DMS153 (cell line): ENCODE measurements at places on chromosomes 3 and 15.

DNA sequence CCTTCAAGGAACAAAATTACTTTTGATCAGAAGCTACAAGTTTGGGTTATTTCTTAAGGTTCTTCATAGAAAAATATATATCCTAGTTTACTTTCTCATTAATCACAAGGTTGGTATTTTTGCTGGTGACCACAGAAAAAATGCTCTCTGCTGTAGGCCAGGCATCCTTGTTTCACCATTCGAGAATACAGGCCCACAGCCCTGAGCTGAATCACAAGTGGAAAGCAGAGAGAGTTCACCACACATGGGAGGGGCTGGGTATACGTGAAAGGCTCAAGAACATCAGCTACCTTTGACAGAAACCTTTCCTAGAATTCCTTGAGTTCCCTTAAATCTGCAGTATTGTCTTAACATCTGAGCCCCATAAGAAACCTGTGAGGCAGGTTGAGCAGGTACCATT lies 23.2 kb downstream of the CPEB1 start:
- no peak for DNase-seq

DNA sequence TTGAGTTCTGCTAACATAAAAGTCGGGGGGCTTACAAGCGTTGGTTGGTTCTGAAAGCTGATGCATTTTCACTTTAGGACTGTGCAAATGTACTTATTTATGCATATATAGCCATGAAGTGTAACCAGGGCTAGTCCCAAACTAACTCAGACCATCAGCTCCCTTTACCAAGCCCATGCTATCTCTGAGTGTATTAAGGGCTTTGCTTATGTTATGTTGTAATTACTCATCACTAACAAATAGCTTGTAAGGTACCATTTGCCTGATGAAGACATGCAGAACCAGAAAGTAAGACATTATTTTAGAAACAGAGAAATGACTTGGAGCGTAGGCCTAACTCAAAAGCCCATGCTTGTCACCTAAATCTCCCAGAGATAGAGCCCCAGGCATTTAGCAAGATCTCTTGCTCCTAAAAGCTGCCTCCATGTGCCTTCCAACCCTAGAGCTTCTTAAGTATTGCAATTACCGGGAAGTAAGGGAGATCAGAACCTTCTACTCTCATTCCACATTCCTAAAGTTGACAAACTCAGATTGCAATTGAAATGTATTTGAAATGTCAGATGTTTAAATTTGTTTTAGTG lies 362.9 kb upstream of the RBMS3 start:
- no peak for DNase-seq

DNA sequence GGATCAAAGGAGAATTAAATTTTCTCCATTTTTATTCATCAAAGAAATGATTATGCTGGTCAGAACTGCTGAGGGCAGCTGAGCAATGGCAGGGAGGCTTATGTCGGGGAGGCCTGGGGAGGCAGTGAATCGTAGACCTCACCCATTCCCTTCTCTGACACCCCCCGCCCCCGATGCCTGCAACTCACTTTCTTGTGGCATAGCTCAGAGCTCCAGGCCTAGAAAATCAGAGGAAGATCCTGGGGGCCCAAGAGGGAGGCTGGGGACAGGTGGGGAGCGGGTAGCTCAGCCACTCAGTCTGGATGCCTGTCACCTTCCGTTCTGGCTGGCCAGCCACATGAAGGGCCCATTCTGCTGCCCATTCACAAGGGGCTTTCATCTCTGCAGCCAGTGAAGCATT lies 1.1 kb upstream of the DNAH1 start:
- DNase-seq: no peak

DNA sequence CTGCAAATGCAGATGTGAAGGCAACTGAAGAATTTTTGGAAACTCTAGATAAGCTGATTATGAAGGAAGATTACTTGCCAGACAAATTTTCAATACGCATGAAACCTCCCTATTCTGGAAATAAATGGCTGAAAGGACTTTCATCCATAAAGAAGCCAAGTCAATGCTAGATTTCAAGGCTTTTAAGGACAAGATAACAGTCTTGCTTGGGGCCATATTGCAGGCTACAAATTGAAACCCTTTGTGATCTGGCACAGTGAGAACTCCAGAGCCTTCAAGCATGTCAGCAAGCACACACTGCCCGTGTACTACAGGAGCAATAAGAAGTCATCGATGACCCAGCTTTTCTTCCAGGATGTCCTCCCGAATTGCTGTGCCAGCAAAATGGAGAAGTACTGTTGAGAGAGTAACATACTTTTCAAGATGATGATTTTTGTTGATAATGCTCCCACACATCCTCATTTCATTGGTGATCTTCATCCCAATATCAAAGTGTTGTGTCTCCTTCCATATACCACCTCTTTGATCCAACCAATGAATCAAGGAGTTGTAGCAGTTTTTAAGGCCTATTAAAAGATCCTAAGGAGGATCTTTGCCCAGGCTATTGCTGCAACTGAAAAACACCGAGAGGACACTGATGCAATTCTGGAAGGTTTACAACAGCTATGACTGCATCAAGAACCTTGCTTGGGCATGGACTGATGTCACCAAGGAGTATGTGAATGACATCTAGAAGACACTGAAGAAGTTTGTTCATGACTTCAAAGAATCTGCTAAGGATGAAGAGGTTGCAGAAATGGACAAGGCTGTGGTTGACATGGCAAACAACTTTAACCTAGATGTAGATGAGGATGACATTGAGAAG lies 20.3 kb downstream of the CALML4 start:
- DNase-seq: no peak

GRCh38 chr3:8413337-8413926 lies 88.2 kb upstream of the LMCD1 start:
- DNase-seq: no peak

DNA sequence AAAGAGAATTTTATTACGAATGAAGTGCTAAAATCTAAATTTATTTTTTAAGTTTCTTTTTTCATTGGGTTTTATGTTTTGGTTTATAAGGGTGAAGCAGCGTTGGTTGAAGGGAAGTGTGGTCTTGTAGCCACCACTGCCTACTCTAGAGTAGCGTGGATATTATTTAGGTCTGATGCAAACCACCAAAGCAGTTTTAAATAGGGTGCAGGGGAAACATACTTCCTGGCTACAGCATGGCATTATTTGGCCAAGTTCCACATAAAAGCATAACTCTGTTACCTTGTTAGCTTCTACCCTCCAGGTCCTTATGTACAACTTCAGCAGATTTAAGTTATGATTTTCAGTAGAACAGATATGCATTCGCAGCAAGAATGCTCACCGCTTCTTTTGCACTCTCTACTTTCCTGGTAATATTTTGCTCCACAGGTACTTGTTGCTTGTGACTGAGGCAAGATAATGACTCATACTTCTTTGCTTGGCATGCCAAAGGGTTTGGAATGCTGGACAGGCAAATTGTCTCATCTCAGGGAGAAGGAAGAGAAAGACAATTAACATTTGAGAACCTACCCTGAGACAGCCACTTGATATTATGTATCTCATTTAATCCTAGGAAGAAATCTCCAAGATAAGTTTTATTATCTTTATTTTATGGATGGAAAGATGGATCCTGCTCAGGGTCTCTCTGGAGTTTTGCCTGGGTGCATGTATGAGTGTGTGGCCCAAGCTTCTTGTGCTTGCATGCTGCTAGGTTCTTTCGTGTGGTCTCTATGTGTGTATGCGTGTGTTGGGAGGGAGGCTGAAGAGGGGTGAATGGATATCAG lies 5.4 kb downstream of the TGFBR2 start:
- DNase-seq: no peak

DNA sequence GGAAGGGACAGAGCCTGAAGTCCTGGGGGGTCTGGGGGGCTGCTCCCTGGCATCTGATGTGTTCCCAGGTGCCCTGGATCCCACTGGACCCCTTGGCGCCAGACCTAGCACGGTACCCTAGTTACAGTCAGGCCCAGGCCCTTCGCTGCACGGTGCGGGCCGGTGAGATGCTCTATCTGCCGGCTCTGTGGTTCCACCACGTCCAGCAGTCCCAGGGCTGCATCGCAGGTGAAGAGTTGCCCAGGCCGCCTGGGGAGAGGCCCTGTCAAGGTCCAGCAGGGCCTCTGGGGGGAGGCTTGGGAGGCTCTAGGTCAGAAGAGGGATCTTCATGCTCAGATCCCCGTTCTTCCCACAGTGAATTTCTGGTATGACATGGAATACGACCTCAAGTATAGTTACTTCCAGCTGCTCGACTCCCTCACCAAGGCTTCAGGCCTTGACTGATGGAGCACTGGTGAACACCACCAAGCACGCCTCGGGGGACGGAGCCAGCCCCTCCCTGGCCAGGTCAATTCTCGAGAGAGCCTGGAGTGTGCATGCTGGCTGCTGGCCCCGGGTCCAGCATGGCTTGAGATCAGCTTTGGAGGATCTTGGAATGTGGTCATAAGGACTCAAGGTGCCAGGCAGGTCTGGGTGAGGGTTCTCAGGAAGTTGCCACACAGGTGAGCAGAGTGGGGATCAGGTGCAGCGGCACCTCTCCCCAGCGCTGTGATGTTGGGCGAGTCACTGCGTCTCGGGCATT lies 1.8 kb upstream of the PLA2G4B start:
- DNase-seq: no peak

GRCh38 chr15:69009341-69009740 lies 5.2 kb upstream of the NOX5 start:
- no peak for DNase-seq

- DNase-seq: no peak
Observed at GRCh38 chr15:58124585-58124984, 13.6 kb upstream of the AQP9 start.

DNA sequence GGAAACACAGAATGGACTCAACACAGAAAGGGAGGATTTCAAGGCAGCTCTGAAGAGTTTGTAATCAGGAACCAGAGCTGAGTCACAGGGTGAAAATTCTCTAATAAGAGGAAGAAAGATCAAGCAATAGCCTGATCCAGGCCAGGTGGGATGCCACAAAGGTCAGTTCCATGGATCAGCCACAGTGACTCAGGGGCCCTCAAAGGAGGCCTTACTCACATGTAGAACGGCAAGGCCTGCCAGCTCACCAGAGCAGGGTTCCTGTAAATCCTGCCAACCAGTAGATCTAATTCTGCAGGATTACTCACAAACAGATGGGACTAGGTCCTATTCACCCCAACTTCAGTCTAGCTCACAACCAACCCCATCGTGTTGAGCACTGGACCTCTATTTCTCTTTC lies 78.3 kb upstream of the PPP2R3A start:
- DNase-seq: no peak

DNA sequence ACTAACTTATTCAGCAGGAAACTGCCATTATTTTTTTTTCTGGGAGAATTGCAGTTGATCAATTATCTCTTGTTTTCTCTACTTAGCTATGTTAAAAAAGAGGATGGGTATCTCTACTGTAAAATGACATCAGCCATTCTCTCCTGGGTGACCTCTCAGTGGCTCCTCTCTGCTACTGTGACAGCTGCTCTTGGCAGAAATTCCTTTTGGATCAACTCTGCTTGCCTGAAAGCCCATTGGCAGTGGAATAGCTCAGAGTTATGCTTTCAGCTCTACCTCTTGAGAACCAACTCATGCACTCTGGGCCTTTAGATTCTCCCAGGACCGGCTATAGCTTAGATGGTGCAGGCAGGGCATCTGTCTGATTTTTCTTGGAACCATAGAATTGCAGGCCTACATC lies 99.9 kb upstream of the GAP43 start:
- no peak for DNase-seq

DNA sequence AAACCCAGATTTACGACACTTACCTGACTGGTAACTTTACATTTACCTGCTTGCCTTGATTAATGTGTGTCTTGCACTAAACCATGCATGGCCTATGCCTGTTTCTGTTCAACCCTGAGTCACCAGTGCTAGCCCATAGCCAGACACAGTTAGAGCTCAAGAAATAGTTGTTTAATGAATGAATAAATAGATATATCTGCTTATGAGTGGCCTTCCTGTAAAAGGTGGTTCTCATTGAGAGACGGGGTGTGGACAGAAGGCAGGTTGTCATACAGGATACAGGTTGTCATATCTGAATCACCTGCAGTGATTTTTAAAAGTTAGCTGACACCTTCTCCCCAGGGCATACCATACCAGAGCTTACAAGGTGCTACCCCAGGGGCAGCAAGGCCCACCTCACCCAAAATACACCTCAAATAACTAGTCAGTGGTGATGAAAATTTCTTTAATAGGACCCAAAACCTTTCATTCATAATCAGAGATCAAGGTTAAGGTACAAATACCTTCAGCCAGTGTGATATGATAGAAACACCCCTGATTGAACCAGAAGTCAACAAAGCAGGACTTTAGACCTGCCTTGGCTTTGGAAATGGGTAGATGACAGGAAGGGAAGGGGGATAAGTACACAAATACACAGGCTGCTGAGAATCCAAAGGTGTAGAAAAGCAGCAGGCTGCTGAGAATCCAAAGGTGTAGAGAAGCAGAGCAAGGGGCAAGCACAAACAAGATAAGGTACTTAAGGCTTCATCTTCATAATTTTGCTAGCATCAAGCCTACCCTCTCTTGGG lies 45.4 kb upstream of the TSC22D2 start:
- no peak for DNase-seq

GRCh38 chr3:59116233-59116537 lies 66.4 kb upstream of the CFAP20DC start:
- DNase-seq: no peak

GRCh38 chr3:177208223-177208622 lies 10.9 kb upstream of the TBL1XR1 start:
- no peak for DNase-seq

GRCh38 chr3:154060238-154061000 lies 60.8 kb upstream of the ARHGEF26 start:
- DNase-seq: no peak

- no peak for DNase-seq
Observed at GRCh38 chr15:93703092-93703739, 528.1 kb upstream of the MCTP2 start.

GRCh38 chr3:193983846-193984818 lies 151.8 kb upstream of the HES1 start:
- DNase-seq: no peak

DNA sequence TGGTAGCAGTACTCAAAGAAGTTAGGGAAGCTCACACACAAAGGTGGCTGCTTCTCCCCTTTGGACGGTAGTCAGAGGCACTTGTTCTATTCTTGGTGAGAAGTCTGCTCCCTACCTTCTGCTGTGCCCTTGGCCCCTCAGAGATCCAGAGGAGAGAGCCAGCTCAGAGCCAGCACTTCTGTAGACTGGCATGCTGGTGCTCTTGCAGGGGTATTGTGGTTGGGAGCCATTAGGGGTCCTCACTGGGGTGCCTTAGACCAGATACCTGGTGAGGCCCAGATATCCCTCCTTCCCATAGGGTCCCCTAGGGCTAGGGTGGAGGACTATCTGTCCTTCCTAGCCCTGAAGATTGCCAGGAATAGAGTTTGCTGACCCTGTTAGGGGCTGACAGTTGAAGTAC lies 140.6 kb downstream of the EEFSEC start:
- DNase-seq: no peak

GRCh38 chr15:70753101-70753829 lies 10.1 kb downstream of the UACA start:
- DNase-seq: no peak

- no peak for DNase-seq
Observed at GRCh38 chr15:31106495-31107300, 5.2 kb upstream of the TRPM1 start.

DNA sequence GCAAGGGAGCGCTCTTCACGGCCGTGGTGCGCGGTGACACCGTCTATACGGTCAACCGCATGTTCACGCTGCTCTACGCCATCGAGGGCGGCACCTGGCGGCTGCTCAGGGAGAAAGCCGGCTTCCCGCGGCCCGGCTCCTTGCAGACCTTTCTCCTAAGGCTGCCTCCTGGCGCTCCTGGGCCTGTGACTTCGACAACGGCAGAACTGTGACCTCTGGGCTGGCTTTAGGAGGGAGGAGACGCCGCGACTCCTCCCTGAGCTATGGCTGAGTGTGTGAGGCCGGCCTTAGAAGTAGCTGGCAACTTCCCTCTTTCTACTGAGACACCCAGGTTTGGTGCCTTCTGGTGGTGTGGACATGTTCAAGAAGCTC lies 1.4 kb downstream of the KBTBD13 start:
- DNase-seq: no peak

GRCh38 chr3:8052659-8053058 lies 449.0 kb upstream of the LMCD1 start:
- no peak for DNase-seq
